ENCODE measurements at places on chromosomes 1 and 21. TPM values are rescaled to one million over a fixed set of nuclear protein-coding genes. Genes with fewer than 3 reads are reported as not detected.

DNA sequence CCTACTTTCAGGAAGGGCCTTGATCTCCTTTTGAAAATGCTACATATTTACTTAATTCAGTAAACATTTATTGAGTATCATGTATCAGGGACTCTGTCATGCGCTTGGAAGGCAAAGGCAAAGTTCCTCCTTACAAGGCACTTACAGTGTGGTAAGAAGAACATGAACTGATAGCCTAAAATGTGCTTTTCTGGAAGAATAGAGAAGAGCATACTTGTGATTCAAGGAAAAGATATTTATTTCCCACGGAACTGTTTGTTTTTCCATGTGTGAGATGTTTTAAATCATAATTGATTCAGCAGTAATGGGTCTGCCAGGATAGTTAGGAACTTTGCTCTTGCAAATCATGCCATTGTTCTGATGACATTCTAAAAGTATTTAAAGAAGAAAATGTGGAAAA lies 110.1 kb upstream of the ZNHIT6 start:
- no peak for DNase-seq

Gene LRRN2
- 1.5 TPM for total RNA-seq

- no peak for DNase-seq
Observed at GRCh38 chr1:162087574-162087973, 18.1 kb downstream of the NOS1AP start.

GRCh38 chr21:33116676-33117075 lies 46.7 kb downstream of the OLIG1 start:
- no peak for DNase-seq

- DNase-seq = no peak
Observed at GRCh38 chr1:21633992-21634805, 35.0 kb downstream of the RAP1GAP start.

GRCh38 chr1:236451796-236452373 lies 57.8 kb downstream of the EDARADD start:
- no peak for DNase-seq

- DNase-seq = no peak
Observed at GRCh38 chr1:227621211-227621610, 57.9 kb downstream of the ZNF678 start.

DNA sequence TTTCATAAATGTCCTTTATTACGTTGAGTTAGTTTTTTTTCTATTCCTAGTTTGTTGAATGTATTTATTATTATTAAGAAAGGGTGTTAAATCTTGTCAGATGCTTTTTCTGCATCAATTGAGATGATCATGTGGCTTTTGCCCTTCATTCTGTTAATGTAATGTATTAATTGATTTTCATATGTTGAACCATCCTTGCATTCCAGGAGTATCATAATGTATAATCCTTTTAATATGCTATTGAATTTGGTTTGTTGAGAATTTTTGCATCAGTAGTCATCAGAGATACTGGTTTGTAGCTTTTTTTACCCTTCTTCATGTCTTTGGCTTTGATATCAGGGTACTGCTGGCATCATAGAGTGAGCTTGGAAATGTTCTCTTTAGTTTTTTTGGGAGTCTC lies 100.0 kb downstream of the POFUT2 start:
- no peak for DNase-seq

DNA sequence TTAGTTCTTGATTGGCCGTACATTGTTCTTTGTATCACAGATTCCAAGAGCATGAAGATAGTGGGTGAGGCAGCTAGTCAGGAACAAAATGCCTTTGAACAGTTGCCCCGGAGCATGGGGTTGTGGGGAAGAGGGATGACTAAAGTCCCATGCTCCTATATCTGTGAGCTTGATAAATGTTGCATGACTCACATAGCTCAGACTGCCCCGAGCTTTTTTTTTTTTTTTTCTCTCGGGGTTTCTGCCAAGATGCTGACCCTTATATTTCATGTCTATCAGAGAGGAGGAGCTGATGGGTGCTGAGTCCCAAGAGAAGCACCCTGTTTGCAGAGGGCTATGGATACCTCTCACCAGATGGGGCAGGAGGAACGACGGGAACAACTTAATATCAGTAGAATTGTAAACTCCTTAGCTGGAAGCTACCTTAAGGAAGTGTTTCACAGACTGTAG lies 40.6 kb downstream of the SRRM1 start:
- no peak for DNase-seq

GRCh38 chr1:57026624-57027354 lies 61.0 kb upstream of the C8B start:
- DNase-seq = no peak

DNA sequence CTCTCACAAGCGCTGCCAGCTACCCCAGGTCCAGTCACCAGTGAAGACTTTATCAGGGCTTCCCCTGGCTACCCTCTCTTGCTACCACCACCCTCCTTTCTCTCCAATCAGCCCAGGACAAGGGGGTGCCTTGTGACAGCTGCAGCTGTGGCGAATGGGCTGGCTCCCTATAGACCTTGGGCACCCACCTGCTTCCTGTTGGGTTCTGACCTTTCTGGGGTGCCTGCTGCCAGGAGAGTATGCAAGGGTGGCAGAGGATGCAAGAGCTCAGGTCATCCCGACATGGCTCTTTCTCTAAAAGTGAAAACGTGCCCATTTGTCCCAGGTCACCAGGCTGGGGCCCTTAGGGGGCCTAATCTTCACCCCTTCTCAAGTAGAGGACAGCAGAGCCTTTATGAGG lies 6.6 kb downstream of the KLHDC8A start:
- no peak for DNase-seq

GRCh38 chr21:23968008-23968407 lies 1639.3 kb downstream of the MRPL39 start:
- no peak for DNase-seq

- no peak for DNase-seq
Observed at GRCh38 chr1:100582943-100583342, 45.0 kb downstream of the GPR88 start.

DNA sequence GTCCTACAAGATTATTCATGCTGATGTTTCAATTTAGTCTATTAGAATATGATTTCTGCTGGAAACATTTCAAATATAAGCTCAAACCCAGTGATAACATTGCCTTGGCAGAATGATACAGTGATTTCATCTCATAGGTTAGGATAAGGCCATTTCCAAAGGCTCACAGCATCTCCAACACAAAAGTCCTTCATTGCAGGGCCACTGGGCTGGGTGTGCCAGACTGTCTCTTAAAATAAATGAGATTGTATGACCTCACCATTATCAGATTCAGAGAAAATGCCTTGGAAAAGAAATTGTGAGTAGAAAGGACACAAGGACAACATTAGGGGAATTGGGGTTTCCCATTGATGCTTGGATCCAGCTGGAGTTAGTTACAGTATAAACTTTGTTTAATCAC lies 30.4 kb downstream of the NGF start:
- no peak for DNase-seq

- no peak for DNase-seq
Observed at GRCh38 chr1:3179471-3179870, 110.5 kb downstream of the PRDM16 start.

DNA sequence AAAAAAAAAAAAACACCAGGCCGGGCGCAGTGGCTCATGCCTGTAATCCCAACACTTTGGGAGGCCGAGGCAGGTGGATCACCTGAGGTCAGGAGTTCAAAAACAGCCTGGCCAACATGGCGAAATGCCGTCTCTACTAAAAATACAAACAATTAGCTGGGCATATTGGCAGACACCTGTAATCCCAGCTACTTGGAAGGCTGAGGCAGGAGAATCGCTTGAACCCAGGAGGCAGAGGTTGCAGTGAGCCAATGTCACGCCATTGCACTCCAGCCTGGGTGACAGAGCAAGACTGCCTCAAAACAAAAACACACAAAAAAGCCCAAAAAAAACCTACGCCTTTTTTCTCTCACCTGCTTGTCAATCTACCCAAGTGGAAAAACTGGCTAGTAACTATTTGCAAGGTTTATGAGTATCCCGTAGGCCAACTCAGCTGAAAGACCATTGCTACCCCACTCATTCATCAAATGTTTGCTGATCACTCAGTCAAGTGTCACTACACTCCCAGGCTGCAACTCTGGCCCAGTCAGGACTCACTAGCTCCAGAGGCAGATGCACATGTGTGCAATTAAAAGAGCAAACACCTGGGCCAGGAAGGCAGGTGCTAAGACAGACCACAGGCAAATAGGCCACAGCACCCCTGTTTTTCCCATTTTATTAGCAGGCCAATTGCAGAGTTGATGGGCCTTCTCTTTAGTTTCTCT lies 2.0 kb downstream of the CSRP1 start:
- no peak for DNase-seq

Gene CFHR4
- not detected for total RNA-seq

DNA sequence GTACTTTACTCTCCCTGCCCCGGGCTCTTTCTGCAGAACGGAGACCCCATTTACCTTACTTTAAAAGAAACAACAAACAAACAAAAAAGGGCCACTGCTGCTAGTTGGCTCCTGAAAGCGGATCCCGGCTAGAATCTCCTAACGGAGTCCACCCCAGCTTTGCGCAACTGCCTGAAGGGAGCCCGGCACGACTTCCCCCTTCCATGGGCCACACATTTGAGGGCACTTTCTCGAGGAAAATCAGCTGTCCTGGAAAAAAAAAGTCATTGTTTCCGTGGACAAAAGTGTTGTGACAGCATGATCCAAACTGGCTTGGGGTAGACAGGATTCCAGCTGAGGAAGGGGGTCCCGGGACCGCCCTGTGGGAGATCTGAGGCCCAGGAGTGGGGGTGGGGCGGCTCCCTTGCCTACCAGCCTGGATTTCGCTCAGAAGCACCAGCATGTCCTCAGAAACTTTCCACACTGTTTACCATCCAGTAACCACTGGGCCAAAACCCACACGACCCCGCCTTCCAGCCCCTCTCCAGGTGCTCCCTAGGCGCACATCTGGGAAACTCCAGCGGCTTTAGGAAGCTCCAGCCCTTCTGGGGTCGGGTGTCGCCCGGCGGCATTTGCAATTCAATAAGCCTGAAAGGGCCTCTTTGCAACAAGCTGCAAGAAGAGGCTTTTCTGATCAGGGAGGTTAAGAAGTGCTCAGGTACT lies 4.8 kb downstream of the RIPK4 start:
- DNase-seq = peak; percentile 71

Gene KDM5B
- total RNA-seq = 10.8 TPM

DNA sequence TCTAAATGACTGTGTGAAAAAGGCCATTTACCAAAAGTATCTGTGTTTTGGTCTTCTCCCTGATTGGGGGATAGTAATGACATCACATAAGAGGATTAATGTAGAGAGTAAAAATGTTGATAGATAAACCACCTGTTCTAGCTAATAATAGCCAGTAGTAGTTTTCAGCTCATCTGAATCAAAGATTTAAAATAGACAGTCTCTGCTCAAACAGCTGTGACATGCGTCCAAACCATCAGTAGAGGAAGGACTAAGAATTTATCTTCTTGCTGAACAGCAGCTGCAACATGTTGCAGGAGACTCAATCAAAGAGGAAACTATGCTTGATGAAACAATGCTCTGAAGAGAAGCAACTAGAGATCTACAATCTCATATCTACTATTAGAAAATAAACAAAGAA lies 21.4 kb downstream of the TMPRSS15 start:
- DNase-seq = no peak

Gene HES2
- not detected for total RNA-seq

DNA sequence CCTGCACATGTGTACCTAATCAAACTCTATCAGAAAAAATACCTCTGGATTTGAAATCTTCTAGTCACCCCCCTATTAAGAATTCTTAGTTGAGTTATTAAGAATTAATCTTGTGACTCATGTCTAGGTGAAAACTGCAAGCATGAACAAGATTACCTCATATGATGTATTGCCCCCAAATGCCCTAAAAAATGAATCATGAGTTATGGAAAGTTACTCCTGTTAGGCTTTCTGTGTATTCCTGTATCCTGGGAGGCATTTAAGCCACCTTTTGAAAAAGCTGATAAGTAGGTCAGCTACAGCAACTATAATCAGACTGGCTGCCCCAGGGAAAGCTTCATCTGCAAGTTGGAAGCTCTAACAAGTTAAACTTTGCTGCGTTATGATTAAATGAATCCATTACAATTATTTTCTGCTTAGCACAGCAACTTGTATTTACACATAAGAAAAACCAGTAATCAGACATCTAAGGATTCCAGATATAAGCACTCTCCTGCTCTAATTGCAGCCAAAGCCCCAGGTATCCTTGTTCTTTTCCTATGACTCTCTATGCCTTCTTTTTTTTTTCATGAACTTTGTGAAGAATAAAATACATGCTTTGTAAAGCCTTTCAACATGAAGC lies 147.7 kb downstream of the NTPCR start:
- DNase-seq = no peak

GRCh38 chr1:37764414-37764825 lies 500 bp downstream of the EPHA10 start:
- no peak for DNase-seq

DNA sequence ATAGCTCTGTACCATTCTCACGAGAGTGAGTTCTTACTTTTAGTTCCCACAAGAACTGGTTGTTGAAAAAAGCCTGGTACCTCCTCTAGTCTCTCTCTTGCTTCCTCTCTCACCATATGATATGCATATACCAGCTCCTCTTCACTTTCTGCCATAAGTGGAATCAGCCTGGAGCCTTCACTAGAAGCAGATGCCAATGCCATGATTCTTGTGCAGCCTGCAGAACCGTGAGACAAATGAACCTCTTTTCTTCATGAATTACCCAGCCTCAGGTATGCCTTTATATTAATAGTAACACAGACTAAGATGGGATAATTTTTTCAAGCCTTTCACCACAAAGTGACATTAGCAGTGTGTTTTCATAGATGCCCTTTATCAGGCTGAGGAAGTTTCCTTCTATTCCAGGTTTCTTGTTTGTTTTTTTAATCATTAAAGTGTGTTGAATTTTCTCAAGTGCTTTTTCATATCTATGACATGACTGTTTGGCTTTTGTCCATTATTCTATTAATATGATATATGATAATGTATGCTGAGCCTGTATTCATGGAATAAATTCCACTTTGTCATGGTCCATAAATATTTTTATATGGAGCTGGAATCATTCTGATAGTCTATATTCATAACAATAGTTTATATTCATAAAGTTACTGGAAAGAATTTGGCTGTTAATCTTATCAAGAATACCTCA lies 40.7 kb upstream of the C1orf185 start:
- DNase-seq = no peak

DNA sequence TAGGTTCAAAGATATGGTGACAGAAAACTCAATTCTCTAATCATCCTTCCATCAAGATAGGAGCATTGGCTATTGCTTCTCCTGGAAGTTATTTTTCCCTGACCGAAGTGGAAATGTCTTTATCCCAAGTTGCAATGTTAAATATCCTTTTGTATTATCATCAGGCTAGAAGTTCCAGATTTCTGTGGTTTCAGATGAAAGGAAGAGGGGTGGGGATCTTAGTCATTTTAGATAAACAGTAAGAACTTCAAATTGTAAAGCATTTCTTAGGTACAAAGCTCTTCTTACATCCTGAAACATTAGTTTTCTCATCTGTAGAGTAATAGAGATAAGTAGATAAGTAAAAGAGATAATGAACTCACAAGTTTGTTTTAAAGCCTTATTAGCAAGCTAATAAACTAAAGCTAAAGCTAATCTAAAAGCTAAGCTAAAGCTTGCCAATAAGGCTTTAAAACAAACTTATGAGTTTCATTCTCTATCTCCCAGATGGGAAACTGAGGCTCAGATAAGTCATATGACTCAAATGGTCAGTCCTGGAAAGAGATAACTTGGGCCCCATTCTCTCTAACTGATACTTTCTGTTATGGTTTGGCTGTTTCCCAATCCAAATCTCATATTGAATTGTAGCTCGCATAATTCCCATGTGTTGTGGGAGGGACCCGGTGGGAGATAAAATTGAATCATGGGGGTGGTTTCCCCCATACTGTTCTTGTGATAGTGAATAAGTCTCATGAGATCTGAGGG lies 99.2 kb upstream of the KCNK2 start:
- DNase-seq = no peak

Measured in Right ventricle myocardium inferior (tissue), 1 donor.